ENCODE measurements at places on chromosomes 1 and 21. TPM values are rescaled to one million over a fixed set of nuclear protein-coding genes. Genes with fewer than 3 reads are reported as not detected.

The RASAL2 gene
- total RNA-seq = 39.4 TPM

The MYOG gene
- total RNA-seq = not detected

The PRR9 gene
- total RNA-seq = not detected

The OR10J1 gene
- not detected for total RNA-seq

The E2F2 gene
- total RNA-seq = 0.32 TPM

The OR2L2 gene
- total RNA-seq = 0.14 TPM

The CFHR2 gene
- not detected for total RNA-seq

The S100A1 gene
- total RNA-seq = not detected

The INSRR gene
- total RNA-seq = not detected

The FAM110D gene
- 6.9 TPM for total RNA-seq

The SERBP1 gene
- 137 TPM for total RNA-seq

The ANGPTL3 gene
- total RNA-seq = not detected

The ST6GALNAC5 gene
- 23.1 TPM for total RNA-seq

DNA sequence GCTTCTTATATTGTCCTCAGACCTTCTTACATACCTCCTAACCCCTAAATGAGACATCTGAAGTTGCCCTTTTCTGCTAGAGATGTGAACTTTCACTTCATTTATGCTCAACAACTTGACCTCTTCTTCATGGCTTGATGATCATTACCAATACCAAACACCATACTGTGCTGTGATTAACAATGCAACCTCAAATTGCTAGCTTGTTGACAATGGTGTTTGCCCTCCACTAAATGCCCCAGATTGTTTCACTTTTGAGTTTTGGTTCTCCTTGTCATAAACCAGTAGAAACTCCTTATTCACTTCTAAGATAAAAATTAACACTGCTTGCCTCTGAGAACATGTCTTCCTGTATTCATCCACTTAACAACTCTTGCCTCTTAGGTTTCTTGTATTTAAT, 5.6 kb downstream of the JAK1 start:
- H3K27ac ChIP-seq = no peak overlapping the region
- peaks cover 63% of the 10 kb centered on the region for H3K4me1 ChIP-seq
- H3K36me3 ChIP-seq = no peaks in the 10 kb centered on the region
- H3K27me3 ChIP-seq = no peaks in the 10 kb centered on the region
- no peak for DNase-seq

DNA sequence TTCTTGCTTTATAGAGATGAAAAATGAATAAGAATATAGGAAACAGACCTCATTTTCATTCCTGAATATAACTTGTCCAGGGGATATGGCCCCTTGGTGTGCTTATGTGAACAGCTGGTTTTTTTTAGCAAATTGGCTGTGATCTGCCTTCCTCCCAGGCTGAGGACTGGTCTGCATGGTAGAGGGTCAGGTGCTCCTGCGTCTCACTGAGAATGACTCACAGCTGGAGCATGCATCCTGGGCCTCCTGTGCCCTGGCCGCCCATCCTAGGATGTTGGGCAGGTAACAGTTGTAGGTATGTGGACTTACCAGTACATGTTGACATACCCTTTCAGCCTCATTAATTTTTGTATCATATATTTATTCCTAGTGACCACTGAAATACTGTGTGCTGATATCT, 29.8 kb downstream of the AGT start:
- no peak for DNase-seq
- no peak overlapping the region for H3K4me3 ChIP-seq
- H3K27me3 ChIP-seq = no peaks in the 10 kb centered on the region
- H3K27ac ChIP-seq = no peak overlapping the region
- H3K4me1 ChIP-seq = peaks cover 9% of the 10 kb centered on the region

- peaks cover 19% of the 10 kb centered on the region for H3K4me1 ChIP-seq
- no peaks in the 10 kb centered on the region for H3K27me3 ChIP-seq
- no peak for DNase-seq
- peak overlapping the region; percentile 42 for H3K27ac ChIP-seq
- H3K36me3 ChIP-seq = peaks cover 33% of the 10 kb centered on the region
Observed at GRCh38 chr21:44846485-44847260, 26.8 kb downstream of the PTTG1IP start.

- no peak overlapping the region for H3K27ac ChIP-seq
- peaks cover 4% of the 10 kb centered on the region for H3K4me1 ChIP-seq
- no peaks in the 10 kb centered on the region for H3K36me3 ChIP-seq
- no peaks in the 10 kb centered on the region for H3K27me3 ChIP-seq
- H3K4me3 ChIP-seq = no peak overlapping the region
Observed at GRCh38 chr1:211695135-211695816, 19.9 kb upstream of the NEK2 start.

- peak; percentile 88 for DNase-seq
- H3K4me3 ChIP-seq = no peak overlapping the region
- H3K4me1 ChIP-seq = peaks cover 33% of the 10 kb centered on the region
- H3K36me3 ChIP-seq = no peaks in the 10 kb centered on the region
- peaks cover 6% of the 10 kb centered on the region for H3K27me3 ChIP-seq
- H3K27ac ChIP-seq = no peak overlapping the region
Observed at GRCh38 chr1:205438213-205439158, 16.6 kb upstream of the LEMD1 start.

- H3K36me3 ChIP-seq = no peaks in the 10 kb centered on the region
- no peak overlapping the region for H3K27ac ChIP-seq
Observed at GRCh38 chr1:56284928-56285327, 294.4 kb downstream of the PLPP3 start.

GRCh38 chr1:65344171-65344814, 35.0 kb downstream of the DNAJC6 start:
- H3K4me3 ChIP-seq = no peak overlapping the region
- no peak overlapping the region for H3K27ac ChIP-seq
- no peaks in the 10 kb centered on the region for H3K27me3 ChIP-seq
- no peak for DNase-seq

- no peak overlapping the region for H3K4me3 ChIP-seq
- no peaks in the 10 kb centered on the region for H3K27me3 ChIP-seq
- H3K4me1 ChIP-seq = no peaks in the 10 kb centered on the region
- H3K36me3 ChIP-seq = no peaks in the 10 kb centered on the region
- no peak for DNase-seq
- no peak overlapping the region for H3K27ac ChIP-seq
Observed at GRCh38 chr1:24942789-24943188, 12.7 kb upstream of the RUNX3 start.

DNA sequence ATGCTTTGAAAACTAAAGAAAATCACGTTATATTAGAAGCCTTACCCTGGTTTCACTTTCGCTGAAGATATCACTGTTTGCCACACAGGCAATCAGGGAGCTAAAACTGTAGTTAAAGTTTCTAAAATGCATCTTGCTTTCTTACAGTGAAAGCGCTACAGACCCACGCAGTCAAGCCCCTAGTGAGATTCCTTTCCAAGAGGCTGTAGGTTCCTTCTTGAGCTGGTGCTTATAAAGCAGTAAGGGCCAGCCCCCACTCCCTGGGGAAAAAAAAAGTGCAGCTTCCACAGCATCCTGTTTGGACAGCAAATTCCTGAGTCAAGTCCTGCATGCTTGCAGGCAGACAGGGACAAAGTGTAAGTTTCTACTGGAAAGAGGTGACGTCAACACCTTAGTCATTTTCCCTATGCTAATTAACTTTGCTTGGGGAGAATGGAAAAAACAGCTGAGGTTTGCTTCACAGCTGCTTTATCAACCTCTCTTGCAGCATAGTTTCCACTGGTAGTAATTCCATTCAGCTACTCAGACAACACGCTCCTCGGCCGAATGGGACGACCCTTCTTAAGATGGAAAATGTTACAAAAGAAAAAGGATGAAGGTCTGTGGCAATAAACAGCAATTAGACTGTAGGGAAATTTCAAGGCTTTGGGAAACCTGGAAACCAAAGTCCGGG, 14.7 kb upstream of the KCNE1 start:
- H3K4me3 ChIP-seq = peak overlapping the region; percentile 56
- H3K27ac ChIP-seq = peak overlapping the region; percentile 93
- no peaks in the 10 kb centered on the region for H3K27me3 ChIP-seq
- peaks cover 48% of the 10 kb centered on the region for H3K4me1 ChIP-seq
- H3K36me3 ChIP-seq = peaks cover 7% of the 10 kb centered on the region

GRCh38 chr21:37195610-37196009, 71.5 kb downstream of the VPS26C start:
- no peaks in the 10 kb centered on the region for H3K4me1 ChIP-seq
- no peaks in the 10 kb centered on the region for H3K27me3 ChIP-seq
- peaks cover 78% of the 10 kb centered on the region for H3K36me3 ChIP-seq
- no peak overlapping the region for H3K4me3 ChIP-seq

GRCh38 chr1:106727171-106727570, 329.3 kb upstream of the PRMT6 start:
- no peaks in the 10 kb centered on the region for H3K27me3 ChIP-seq
- no peak for DNase-seq
- H3K27ac ChIP-seq = no peak overlapping the region

DNA sequence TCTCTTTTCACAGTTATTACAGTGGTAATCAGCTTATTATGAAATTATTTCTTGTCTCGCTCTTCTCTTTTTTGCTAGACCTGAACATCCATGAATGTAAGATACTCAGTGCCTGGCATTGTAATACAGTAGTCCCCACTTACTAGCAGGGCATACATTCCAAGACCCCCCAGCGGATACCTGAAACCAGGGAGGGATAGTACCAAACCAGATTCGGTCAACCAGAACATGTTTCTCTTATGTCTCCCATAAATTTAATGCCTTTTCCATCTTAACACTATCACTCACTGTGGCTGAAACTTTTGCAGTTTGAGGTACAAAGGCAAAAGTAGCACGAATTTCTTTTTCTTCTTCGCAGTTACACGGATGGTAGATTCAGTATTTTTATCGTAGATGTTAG, 24.6 kb upstream of the B3GALT2 start:
- H3K27me3 ChIP-seq = no peaks in the 10 kb centered on the region
- H3K4me1 ChIP-seq = no peaks in the 10 kb centered on the region

- H3K4me3 ChIP-seq = no peak overlapping the region
- no peak overlapping the region for H3K27ac ChIP-seq
- no peaks in the 10 kb centered on the region for H3K36me3 ChIP-seq
- DNase-seq = no peak
Observed at GRCh38 chr1:20223551-20224419, 37.5 kb upstream of the PLA2G2C start.

- no peak overlapping the region for H3K4me3 ChIP-seq
- no peaks in the 10 kb centered on the region for H3K27me3 ChIP-seq
- no peak overlapping the region for H3K27ac ChIP-seq
- no peak for DNase-seq
- H3K4me1 ChIP-seq = peaks cover 30% of the 10 kb centered on the region
Observed at GRCh38 chr1:61141288-61142042, 59.1 kb downstream of the NFIA start.

DNA sequence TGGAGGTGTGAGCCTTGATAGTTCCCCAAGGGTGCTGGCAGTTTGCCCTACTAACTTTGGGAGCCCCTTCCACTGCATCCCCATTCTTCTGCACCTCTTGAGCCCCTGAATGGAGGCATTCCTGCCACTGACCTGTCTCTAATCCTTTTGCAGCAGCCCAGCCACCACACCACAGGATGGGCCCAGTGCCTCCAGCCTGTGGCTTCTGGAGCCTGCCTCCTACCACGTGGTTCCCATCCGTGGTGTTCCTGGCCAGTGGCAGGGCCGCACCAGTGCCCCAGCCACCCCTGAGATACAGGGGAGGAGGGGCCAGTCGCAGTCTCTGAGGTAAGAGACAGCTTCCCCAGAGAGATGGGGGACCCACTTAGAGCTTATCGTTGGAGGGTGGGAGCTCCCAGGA, 14.4 kb downstream of the INAVA start:
- no peak for DNase-seq
- no peak overlapping the region for H3K27ac ChIP-seq
- H3K27me3 ChIP-seq = no peaks in the 10 kb centered on the region
- H3K4me1 ChIP-seq = no peaks in the 10 kb centered on the region
- no peak overlapping the region for H3K4me3 ChIP-seq

GRCh38 chr1:213083112-213083445, 32.0 kb downstream of the RPS6KC1 start:
- H3K4me3 ChIP-seq = no peak overlapping the region
- H3K27me3 ChIP-seq = no peaks in the 10 kb centered on the region
- no peak overlapping the region for H3K27ac ChIP-seq
- peaks cover 28% of the 10 kb centered on the region for H3K36me3 ChIP-seq
- no peaks in the 10 kb centered on the region for H3K4me1 ChIP-seq
- DNase-seq = no peak

- no peaks in the 10 kb centered on the region for H3K36me3 ChIP-seq
- H3K27me3 ChIP-seq = no peaks in the 10 kb centered on the region
- no peak overlapping the region for H3K4me3 ChIP-seq
- H3K27ac ChIP-seq = no peak overlapping the region
- H3K4me1 ChIP-seq = no peaks in the 10 kb centered on the region
Observed at GRCh38 chr1:30664103-30664755, 59.2 kb downstream of the MATN1 start.

DNA sequence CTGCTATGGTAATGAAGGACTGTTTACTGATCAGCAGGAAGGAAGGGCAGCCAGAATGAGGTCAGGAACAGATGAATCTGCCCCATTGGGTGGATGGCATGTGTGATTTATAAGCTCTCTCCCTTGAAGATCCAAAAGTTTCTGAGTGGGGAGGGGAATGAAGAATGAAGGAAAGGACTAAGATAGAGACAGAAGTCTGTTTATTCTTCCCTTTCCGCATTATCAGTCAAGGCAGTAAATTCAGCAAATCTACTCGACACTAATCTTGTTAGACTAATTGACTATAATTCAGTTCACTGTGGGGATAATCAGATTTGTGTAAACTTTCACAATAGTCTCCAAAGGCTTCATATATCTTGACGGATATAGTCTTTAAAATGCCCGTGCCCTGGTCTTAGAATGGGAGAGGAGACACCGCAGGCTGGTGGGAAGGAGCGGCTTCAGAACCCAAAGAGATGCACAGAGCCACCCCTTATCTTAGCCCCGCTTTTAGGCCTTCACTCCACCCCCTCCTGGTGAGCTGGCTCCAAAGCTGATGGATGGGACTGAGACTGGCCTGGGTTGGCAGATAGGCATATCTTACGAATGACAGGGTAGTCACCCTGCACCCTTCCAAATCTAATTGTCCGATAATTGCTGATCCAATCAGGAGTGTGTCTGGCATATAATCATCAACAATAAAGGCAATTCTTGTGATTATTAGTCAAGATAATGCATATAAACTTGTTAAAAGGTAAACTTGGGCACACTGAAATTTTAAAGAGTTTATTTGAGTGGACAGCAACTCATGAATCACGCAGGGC, 76.0 kb upstream of the PPM1J start:
- H3K27ac ChIP-seq = no peak overlapping the region
- no peak overlapping the region for H3K4me3 ChIP-seq
- no peaks in the 10 kb centered on the region for H3K4me1 ChIP-seq
- no peaks in the 10 kb centered on the region for H3K36me3 ChIP-seq
- DNase-seq = no peak

GRCh38 chr1:240093120-240093961, 1.7 kb downstream of the FMN2 start:
- peaks cover 60% of the 10 kb centered on the region for H3K27me3 ChIP-seq
- H3K4me1 ChIP-seq = peaks cover 9% of the 10 kb centered on the region
- H3K27ac ChIP-seq = no peak overlapping the region
- no peaks in the 10 kb centered on the region for H3K36me3 ChIP-seq
- DNase-seq = no peak

GRCh38 chr21:43654806-43655489, 4.3 kb downstream of the HSF2BP start:
- H3K4me3 ChIP-seq = no peak overlapping the region
- H3K36me3 ChIP-seq = no peaks in the 10 kb centered on the region
- H3K27ac ChIP-seq = no peak overlapping the region
- H3K27me3 ChIP-seq = no peaks in the 10 kb centered on the region
- DNase-seq = no peak

- no peak overlapping the region for H3K27ac ChIP-seq
- H3K27me3 ChIP-seq = no peaks in the 10 kb centered on the region
- H3K4me3 ChIP-seq = no peak overlapping the region
- H3K4me1 ChIP-seq = peaks cover 13% of the 10 kb centered on the region
Observed at GRCh38 chr1:203338335-203339036, 12.4 kb downstream of the FMOD start.
